GM12865 (cell line): ENCODE measurements at places on chromosomes 12 and 14.
A peak's percentile ranks its signal among the peaks of the same experiment; 100 is the strongest.

DNA sequence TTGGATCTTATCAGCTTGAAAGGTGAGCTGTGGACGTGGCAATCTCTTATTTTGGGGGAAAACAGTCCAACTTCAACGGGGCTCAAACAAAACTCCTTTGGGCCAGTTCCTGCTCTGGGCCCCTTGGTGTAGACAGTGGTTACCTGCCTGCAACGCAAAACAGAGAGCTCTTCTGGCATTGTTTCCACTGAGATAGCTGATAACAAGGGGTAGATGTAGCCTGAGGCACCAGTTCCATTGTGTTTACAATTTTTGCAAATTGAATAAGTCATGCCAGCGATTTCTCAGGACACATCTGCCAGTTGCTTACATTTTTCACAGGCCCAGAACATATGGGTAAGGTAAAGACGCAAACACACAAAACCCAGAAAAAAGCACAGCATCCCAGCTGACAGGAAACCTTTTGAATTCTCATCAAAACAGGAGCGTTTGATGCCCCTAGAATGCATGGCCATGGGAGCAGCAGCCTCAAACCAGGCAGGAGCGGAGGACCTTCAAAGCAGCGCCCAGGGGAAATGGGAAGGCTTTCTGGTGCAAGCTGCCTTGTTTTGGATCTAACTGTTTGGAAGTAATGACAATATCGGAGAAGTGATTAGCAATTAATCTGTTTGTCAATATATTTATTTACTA, 259.7 kb downstream of the AACS start:
- no peak for DNase-seq

- DNase-seq, result no peak
These were observed 3.0 kb upstream of the MIPOL1 start for GRCh38 chr14:37194698-37195097.

DNA sequence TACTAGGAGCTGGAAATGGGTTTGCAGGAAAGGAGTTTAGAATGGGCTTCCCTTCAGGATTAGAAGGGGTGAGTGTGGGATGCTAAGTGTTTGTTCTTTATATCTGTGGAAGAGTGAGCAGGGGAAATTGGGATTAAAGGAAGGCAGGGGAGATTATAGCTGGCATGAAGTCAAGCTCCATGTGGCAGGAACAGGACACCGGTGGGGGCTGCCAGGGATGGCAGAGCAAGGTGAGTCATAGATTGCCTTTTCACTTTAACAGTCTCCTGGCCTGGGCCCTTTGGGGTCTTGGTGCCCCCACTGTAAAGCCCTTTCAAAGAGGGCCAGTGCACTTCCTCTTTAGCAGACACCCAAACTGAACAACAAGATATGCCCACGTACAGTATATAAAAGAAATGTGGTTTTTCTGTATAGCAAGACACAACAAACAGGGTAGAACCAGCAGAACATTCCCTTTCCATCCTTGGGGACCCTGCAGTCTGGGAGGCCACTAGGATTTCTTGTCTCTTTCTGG, 23.1 kb upstream of the FBXO21 start:
- no peak for DNase-seq

- DNase-seq, result peak; percentile 42
These were observed 23.9 kb upstream of the CCDC63 start for GRCh38 chr12:110822821-110823415.

DNA sequence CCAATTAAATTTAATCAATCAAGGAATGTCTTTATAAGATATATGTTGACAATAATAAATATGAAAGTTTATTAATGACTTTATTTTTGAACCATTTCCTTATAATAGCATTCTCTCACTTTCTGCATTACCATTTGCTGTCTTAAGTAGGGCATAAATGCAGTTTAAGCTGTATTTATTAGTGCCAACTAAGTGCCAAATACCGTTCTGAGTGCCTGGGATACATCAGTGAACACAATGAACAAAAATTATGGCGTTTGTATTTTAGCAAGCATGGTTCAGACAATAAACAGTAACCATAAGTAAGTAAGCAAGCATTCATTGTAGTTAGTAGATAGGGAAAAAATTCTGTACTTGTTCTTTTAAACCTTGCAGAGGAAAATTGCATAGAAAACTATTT, 145.8 kb downstream of the FUT8 start:
- no peak for DNase-seq

DNA sequence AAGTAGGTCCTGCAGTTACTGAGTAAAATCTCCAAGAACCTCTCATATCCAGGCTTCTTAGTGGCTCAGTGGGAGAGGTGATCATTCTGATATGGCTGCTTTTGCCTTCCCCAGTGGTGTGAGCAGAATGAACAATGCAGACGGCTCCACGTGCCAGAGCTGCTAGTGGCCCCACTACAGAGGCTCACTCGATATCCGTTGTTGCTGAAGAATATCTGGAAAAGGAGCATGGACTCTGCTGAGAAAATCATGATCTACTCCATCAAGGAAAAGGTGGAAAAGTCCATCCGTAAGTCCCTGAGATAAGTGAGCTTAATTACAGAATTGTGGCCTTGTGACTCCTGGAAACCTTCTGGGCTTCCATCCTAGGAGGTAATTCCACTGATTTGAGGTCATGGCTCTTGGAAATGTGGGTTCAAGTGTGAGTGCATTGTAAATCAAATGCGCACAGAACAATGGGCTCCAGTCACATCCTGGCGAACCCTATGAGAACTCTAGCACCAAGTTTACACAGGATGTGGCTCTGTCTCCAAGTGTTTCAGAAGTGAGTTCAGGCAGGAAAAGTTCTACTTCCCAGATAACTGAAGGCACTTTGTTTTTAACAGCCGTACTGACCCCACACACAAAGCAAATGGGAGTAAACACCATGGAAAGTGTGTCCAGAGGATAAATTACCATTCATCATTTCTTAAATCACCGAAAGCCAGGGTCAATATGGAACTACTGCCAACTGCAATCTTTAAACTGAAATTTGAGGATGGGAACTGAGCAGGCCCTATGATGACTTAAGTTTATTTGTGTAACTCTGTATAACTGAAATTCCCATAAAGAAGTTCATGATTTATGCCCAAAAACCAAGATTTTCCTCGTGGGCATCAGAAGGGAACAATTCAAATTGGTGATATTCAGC, 51.4 kb downstream of the PLEKHG7 start:
- no peak for DNase-seq

GRCh38 chr12:48336564-48336963, 14.2 kb downstream of the ZNF641 start:
- DNase-seq, result peak; percentile 10

DNA sequence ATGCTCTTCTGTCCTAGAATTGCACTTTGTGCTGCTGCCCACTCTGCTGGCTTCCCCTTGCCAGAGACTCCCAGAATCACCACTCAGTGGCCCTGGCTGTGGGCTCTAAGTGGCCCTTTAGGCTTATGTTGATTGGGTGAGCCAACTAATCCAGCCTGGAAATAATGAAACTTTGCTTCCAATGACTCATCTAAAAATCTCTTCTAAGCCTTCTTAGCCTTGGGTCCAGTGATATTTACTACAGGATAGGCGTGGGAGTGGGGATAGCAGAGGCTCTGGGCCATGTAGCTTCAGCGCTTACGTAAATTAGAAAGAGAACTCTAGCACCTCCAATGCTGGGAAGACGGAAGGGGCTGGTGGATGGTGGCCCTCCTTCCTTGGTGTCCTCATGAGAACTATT, 137.9 kb downstream of the TTC8 start:
- no peak for DNase-seq

GRCh38 chr12:109436188-109436560, 40.9 kb downstream of the KCTD10 start:
- no peak for DNase-seq

- DNase-seq, result peak; percentile 62
These were observed 8.7 kb upstream of the JDP2 start for GRCh38 chr14:75418850-75419768.

DNA sequence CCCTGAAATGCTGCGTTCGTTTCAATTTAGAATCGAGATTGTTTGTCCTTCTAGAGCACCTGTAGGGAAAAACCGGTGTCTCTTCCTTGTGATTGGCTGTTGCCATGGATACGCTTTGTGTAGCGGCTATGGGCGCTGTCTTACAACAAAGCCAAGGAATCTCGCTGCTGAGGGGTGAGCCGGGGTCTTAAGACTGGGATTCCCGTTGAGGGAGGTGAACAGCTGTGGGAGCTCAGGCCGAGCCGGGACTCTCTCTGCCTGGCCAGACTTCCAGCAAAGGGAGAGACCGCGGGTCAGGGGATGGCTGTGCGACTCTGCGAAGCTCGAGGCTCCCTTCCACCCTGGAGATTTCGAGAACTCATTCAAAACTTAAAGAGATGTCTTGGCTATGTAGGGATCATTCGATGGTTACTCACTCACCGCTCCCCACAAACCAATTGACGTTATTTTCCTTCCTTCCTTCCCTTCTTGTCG, at the start of the genes LRRIQ1 and TSPAN19:
LRRIQ1 (plus strand) TSS at position 118 of the 474 bp plus-strand sequence. CDS start 1,826 bp downstream, outside the sequence.
TSPAN19 (minus strand) TSS at position 44 of the 474 bp plus-strand sequence. CDS start 6,331 bp downstream, outside the sequence.
- peak; percentile 83 for DNase-seq

- DNase-seq, result peak; percentile 79
These were observed 72.7 kb downstream of the RIN3 start for GRCh38 chr14:92585981-92586937.

DNA sequence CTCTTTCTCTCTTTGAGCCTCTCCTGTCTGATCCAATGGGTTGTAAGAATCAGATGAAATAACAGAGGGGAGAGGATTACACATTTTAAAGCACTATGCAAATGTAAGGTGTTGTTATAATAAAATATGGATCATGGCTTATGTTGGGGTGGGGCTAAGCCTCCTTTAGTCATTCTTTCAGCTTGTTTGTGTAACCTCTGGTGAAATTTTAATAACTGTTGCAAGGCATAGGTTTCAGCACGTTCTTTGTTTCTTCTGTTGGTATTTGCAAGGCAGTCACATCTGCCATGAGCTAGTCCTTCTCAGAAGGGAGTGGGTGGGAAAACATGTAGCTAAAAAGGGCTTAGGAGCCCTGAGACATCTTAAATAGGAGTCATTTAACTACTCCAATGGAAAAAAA, 74.8 kb upstream of the FRMD6 start:
- DNase-seq, result no peak

DNA sequence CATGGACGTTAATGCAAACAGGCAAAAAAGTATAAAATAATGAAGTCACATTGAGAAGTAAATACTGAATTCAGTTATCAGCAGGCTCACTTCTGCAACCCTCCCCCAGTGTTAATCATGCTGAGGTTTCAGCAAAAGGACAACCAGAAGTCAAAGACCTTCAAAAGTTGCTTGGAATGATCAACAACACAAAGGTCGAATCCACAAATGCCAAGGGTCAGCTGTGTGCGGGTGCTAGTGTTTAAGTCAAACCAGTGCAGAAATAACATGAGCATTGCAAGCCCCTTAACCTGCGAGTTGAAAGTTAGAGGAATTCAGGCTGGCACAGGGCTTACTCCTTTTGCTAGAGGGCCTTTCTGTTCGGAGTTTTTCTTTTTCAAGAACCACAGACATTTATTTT, 436.7 kb upstream of the SEL1L start:
- no peak for DNase-seq

GRCh38 chr14:94165744-94166143, 8.4 kb upstream of the PPP4R4 start:
- no peak for DNase-seq

GRCh38 chr14:56474419-56475022, 105.1 kb upstream of the TMEM260 start:
- DNase-seq, result peak; percentile 35

DNA sequence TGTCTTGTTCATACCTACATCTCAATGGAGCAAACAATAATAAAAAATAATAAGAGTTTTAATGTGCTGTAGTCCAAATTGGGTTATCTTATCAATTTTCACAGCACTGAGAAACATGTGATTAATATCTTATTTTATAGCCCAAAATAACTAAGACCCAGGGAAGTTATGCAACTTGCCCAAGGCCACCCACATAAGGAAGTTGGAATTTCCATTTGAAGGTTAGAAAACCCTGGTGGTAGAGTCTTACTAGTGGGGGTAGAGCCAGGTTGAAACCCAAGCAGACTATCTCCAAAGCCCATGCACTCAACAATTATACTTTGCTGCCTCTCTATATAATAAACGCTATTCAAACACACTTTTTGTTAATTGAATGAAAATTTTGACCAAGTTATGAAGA, 270.0 kb upstream of the CAND1 start:
- DNase-seq, result no peak

GRCh38 chr12:108850854-108851573, 6.4 kb downstream of the SSH1 start:
- DNase-seq, result peak; percentile 85

DNA sequence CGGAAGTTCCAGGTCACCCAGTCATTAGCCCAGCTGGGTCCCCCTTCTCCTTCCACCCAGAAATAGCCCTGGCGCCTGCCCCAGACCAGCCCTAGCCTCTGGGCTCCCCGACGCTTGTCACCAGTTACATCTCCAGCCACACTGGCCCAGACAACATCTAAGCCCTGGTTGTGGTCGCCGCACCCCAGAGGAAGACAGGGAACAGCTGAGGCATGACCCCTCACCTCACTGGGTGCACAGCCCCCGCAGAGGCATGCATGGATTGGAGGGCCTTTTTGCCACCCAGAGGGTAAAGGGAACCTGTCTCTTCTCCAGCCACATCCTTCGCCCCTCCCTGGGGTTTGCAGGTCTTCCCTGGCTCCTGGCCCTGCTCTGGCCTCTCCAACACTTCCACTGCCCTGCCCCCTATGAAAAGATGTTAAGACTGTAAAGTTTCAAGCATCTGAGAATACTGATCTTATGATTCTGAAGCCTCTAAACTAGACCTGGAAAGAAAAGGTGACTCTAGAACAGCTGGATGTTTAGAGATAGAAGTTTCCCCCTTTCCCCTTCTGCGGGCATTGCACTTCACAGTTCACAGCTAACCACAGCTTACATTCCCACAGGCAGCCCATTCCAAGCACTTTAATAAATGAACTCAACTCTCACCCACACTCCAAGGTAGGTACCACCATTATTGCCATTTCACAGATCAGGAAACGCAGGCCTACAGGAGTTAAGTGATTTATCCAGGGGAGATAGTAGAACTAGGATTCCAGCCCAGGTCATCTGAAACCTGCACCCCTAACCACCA, 14.7 kb downstream of the TMEM119 start:
- no peak for DNase-seq

DNA sequence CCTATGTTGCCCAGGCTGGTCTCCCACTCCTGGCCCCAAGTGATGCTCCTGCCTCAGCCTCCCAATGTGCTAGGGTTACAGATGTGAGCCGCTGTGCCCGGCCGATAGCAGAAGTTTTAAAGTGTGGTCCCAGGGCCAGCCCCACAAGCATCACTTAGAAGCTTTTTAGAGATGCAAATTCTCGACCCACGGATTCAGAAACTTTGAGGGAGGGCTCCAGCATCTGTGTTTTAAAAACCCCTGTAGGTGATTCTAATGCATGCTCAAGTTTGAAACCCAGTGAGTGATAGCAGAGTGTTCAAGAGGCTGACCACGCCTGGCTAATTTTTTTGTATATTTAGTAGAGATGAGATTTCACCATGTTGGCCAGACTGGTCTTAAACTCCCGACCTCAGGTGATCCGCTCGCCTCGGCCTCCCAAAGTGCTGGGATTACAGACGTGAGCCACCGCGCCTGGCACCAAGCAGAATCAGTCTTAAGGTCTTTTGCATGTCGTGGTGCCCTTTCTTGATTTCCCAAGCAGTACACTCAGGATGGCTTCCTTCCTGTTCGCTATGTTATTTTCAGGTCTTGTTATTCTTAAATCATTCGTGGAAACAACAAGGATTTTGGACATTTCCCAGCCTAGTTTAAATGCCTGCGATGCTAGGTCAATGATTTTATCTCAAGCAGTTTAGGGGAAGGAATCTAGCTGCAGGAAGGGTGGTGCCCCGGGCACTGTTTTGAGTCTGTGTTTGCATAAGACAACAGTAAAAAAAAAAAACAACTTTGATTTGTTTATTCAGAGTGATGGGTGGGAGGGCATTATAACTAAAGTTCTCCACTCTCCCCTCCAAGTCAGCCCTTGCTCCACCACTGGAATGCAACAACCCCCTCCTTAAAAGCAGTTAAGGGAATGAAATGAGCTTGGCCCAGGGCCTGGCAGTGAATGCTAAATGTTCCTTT, 9.2 kb upstream of the RILPL2 start:
- peak; percentile 65 for DNase-seq
